ENCODE measurements at places on chromosomes 12 and 14. TPM values are rescaled to one million over a fixed set of nuclear protein-coding genes. Genes with fewer than 3 reads are reported as not detected.

Gene TCL1A
- total RNA-seq = not detected

Gene CDK2
- 88.9 TPM for total RNA-seq

Gene GALNT6
- 17.8 TPM for total RNA-seq

Gene EID3
- total RNA-seq = 4.2 TPM

Gene DPY19L2
- total RNA-seq = 0.25 TPM

Gene KRT74
- total RNA-seq = not detected

Gene MEG3
- not detected for total RNA-seq

Gene NXPH4
- 1.1 TPM for total RNA-seq

DNA sequence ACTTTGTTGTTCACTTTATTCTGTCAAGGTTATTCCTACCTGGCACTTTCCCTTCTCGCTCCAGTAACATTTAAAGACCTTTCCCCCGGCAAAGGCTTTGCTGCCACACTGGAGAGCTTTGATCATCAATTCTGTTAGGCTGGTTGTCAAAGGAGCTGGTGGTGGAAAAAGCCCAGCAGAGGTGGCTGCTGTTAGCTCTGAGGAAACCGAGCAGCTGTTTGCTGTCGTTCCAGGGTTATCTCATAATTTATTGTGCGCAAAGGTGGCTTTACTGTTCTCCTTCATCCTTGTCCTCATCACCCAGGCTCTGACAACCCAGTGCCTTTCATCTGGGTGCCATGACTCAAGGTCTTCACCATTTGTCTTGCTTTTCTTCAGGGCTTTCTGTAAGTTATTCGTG lies 38.2 kb upstream of the CRADD start:
- no peak for DNase-seq

GRCh38 chr14:23512156-23512555 lies 39.4 kb downstream of the ZFHX2 start:
- DNase-seq = no peak

DNA sequence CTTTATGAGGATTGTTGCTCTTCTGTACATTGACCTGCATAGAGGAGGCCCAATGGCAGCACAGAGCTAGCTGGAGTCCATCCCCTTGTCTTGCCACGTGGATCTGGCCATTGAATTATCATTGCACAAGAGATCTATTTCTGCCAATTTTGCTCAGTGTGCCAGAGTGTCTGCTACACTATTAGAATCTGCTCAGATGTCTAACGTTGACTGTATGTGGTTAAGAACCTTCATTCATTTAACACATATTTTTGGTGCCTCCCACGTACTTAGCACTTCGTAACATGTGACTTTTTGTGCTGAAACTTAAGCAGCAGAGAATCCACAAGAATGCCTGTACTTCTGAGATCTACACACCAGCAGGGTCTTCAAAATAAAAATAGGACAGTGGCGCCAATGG lies 166.0 kb upstream of the VASH1 start:
- DNase-seq = no peak

DNA sequence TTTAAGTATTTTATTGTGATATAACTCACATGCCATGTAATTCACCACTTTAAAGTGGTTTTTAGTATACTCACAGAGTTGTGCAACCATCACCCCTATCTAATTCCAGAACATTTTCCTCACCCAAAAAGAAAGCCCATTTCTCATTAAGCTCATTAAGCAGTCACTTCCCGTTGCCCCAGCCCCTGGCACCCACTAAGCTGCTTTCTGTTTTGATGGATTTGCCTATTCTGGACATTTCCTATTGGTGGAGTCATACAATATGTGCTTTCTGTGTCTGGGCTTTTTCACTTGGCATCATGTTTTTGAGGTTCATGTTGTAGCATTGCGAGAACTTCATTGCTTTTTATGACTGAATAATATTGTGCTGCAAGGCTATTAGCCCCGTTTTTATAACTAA lies 66.0 kb downstream of the ARL6IP4 start:
- no peak for DNase-seq

GRCh38 chr12:6684609-6685008 lies 4.6 kb downstream of the ZNF384 start:
- DNase-seq = peak; percentile 52

DNA sequence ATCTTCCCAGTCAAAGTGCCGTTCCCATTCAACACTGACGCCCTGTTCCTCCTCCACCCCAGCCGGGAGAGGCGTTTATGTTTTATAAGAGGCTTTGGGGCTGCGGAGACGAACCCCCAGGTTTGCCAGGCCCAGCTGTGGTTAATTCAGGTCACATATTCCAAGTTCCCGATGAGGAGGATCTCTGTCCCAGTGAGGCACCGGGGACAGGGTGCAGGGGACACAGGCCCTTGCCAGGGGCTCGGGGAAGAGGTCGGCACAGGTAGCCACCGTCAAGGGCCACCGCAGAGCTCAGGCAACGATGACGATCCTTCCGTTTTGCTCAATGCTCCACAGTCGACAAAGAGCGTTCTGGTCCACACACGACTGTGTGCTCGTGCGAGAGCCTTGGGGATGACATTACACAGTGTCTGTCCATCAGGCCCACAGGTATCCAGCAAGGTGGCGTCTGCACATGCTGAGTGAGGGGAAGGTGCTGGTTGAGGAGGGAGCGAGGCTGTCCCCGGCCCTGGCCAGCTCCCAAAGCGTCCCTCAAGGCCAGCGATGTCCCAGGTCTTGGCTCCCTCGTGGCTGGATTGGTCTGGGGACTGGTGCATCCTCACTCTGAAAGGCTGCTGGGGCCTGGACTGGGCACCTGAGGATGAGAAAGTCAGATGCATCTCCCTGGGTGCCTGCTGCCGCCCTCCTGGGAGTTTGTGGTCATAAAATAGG lies 189.2 kb upstream of the C14orf180 start:
- DNase-seq = peak; percentile 13
